ENCODE measurements at places on chromosomes 13 and 19.

DNA sequence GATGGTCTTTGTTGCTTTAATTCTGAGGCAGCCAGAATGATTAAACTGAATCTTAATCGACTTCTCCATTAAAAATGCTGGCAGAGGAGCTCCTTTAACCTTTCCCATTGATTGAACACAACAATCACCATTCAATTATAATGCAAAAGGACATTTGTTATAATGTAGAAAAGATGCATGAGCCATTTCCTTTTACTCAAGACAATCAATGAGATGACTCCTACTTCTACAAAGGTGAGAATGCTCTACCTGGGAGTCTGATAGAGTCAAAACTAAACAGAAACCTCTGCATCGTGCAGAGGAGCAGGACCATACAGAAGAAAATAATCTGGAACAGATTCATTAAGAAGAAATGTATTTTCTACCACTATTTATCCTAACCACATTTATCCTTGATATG lies 253.6 kb upstream of the DACH1 start:
- DNase-seq = no peak

GRCh38 chr13:91946498-91947070 lies 548.2 kb downstream of the GPC5 start:
- no peak for DNase-seq

DNA sequence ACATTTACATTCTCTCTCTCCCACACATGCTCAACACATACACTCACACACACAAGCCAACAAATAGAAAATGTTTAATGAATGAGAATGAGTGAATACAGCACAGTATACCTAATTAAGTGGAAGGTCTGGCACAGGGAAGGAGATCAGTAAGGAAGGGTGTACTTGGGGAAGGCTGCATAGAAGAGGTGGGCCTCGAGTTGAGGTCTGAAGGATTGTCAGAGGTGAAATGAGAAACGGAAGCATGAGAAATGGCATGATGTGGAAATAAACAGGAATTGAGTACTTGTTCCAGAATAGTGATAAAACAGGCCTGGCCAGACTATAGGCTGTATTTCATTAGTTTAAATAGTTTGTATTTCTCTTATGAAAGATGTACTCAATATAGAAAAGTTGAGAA lies 136.2 kb downstream of the FLT1 start:
- no peak for DNase-seq

DNA sequence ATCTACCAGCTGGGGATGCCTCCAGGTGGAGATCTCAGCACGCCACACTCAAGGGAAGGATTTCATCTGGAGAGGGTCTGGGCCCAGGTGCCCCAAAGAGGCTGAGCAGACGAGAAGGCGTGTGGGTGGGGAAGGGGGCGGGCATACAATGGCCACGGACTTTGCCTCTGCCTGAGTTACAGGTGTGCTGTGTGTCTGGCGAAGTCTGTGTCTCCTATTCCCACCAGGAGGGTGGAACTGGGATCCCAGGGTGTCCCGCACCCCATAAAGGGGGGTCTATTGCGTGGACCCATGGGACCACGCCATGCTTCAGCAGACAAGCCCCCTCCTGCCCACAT lies 3.6 kb downstream of the TLE2 start:
- DNase-seq = no peak

GRCh38 chr19:41249707-41250423 lies 14.3 kb upstream of the HNRNPUL1 start:
- no peak for DNase-seq

DNA sequence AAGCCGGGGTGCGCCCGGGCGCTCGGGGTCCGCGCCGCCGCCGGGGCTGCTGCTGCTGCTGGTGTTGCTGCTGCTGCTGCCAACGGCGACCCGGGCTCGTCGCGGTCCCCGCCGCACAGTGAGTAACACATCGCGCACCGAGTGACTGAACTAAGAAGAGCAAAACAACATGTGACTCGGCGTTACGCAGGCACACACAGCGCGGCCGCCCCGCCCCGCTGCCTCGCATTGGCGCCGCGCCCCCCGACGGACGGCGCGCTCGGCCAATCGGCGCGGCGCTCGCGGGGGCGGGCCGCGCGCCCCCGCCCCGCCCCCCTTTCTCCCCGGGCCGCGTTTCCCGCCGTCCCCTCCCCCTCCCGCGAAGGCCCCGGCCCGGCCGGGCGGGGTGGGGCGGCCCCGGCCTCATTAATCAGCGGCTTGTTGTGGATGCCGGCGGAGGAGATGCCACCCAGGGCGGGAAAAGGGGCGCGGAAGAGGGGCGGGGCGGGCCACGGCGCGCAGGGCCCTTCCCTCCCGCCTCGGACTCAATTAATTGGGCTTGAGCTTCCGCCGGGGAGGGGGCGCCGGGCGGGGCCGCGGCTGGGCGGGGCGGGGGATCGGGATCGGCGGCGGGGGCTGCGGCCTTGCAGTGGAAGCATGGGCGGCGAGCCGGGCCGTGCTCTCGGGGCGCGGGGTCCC lies at the start of gene IRS2:
IRS2 (minus strand) TSS at position 127 of the 678 bp plus-strand sequence. CDS start 530 bp downstream, outside the sequence.
- peak; percentile 78 for DNase-seq

GRCh38 chr13:61179741-61180140 lies 235.9 kb downstream of the PCDH20 start:
- DNase-seq = no peak

DNA sequence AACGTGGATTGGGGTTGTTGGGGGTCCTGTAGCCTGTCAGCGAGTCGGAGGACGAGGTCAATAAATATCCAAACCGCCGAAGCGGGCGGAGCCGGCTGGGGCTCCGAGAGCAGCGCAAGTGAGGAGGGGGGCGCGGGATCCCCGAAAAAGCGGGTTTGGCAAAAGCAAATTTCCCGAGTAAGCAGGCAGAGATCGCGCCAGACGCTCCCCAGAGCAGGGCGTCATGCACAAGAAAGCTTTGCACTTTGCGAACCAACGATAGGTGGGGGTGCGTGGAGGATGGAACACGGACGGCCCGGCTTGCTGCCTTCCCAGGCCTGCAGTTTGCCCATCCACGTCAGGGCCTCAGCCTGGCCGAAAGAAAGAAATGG lies 754 bp upstream of the SIX5 start:
- DNase-seq = no peak

GRCh38 chr19:10431254-10431942 lies 11.1 kb downstream of the PDE4A start:
- no peak for DNase-seq

- no peak for DNase-seq
Observed at GRCh38 chr19:18202778-18203407, 949 bp downstream of the RAB3A start.

GRCh38 chr19:1172353-1173158 lies 1.5 kb downstream of the SBNO2 start:
- DNase-seq = no peak

DNA sequence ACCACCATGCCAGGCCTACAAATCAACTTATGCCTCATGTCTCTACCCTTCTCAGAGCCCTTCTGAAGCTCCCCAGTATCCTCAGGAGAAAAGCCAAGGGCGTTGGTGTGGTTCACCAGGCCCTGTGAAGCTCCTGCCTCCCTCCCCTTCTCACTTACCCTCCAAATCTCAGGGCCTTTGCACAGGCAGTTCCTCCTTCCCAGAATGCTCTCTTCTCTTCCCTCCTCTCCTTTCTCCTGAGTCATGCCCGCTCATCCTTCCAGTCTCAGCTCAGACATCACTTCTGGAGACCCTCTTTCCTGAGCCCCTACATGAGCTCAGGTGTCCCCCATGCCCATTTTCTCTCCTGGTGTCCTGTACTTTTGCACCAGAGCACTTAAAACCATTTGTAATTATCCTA lies 20.5 kb downstream of the HIF3A start:
- DNase-seq = no peak

DNA sequence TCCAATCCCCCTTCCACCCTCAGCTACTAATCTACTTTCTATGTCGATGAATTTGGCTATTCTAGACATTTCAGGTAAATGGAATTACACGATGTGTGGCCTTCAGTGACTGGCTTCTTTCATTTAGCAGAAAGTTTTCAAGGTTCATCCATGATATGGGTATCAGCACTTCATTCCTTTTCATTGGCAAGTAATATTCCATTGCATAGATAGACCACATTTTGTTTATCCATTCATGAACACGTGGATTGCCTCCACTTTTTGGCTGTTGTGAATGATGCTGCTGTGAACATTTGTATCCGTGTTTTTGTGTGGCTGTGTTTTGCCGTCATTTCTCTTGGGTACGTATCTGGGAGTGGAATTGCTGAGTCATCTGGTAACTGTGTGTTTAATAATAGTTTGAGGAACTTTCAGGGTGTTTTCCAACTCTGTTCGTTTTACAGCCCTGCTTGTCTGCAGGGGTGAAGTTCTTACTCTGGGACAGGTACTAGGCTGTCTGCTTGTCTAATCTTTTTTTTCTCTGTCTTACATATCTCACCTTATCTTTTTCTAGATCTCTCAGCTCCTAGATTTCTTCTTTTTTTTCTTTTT lies 32.5 kb downstream of the MARK4 start:
- no peak for DNase-seq

DNA sequence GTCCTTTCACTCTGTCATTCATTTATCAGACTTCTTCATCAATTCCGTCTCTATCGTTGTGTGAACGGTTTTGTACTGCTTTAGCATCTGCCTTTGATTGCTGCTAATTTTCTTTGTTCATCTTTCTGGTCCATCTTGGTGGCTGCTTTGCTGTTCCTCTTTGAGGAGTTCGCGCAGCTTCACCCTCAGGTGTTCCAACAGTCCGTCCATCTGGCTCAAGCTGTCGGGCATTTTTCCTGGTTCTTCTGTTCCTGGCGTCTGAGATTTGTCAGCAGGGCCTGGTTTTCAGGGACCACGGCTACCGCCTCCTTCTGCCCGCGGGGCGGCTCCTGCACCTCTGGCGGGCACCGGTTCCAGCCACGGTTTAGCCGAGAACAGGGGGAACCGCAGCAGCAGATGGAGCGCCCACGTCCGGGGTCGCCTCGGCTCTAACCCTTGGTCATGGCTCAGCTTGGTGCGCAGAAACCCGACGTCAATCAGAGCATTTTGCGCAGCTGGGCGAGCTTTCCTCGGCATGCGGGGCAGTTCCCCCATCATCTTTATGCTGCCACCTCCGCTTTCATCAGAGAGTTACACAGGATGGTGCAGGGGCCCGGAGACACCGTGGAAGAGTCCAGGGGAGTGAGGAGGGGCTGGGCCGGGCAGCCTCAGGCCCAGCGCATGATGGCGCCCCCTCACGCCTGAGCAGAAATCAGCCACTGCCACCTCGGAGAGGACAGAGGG lies 89.5 kb downstream of the ZNF100 start:
- DNase-seq = no peak

GRCh38 chr13:53042877-53043276 lies 14.3 kb downstream of the OLFM4 start:
- DNase-seq = no peak

DNA sequence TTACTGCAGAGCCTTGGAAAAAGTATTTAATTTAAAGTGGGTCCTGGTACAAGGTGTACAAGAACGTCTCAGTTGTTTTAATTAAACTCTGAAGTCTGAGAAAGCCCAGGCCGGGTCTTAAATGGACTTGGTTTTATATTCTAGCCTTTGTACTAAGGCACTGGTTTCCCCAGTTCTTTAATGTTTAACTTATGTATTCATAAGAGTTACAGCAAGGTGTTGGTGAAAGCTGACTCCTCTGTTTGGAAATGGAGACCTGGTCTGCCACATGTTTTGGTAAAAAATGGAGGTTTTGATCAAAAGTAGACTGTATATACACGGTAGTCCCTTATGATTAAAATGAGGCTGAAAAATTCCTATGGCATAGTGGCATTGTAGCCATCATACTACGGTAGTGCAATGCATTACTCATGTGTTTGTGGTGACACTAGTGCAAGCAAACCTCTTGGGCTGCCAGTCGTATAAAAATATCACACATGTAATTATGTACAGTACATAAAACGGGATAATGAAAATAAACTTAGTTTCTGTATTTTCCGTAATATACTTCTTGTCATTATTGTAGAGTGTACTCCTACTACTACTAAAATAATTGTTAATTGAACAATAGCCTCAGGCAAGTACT lies 883.4 kb upstream of the SPRY2 start:
- no peak for DNase-seq

- no peak for DNase-seq
Observed at GRCh38 chr13:24606486-24607170, 73.6 kb upstream of the ATP12A start.

GRCh38 chr19:58581227-58582141 lies 8.3 kb upstream of the MZF1 start:
- DNase-seq = peak; percentile 55

GRCh38 chr13:59873856-59874255 lies 289.9 kb downstream of the DIAPH3 start:
- no peak for DNase-seq

DNA sequence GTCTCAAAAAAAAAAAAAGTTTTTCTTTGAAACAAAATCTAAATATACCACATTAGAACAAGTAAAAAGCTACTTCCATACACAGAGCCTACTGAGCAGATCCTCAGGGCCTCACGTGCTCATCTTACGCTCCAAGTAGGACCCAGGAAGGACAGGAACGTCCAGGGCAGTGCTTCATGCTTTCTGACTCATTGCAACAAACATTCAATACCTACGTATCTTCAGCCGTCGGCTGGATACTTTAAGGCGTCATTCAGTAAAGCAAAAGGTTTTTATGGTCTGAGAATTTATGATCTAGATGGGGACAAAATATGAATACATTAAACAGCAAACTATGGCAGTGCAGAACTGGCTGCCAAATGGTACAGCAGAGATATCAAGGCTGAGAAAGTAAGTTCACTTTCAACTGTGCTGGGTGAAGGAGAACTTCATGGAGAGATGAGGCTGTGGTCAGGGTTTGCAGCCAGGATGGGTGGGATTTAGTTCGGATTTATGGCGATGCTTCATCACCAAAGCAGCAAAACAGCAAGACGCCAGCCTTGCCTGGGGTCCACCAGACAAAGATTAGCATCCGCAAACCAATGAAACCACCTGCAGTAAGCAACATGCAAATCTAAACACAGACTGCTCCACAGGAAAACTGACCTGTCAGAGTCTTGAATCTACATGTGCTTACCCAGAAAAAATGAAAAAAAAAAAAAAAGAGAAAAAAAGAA lies 20.5 kb downstream of the CARS2 start:
- no peak for DNase-seq

DNA sequence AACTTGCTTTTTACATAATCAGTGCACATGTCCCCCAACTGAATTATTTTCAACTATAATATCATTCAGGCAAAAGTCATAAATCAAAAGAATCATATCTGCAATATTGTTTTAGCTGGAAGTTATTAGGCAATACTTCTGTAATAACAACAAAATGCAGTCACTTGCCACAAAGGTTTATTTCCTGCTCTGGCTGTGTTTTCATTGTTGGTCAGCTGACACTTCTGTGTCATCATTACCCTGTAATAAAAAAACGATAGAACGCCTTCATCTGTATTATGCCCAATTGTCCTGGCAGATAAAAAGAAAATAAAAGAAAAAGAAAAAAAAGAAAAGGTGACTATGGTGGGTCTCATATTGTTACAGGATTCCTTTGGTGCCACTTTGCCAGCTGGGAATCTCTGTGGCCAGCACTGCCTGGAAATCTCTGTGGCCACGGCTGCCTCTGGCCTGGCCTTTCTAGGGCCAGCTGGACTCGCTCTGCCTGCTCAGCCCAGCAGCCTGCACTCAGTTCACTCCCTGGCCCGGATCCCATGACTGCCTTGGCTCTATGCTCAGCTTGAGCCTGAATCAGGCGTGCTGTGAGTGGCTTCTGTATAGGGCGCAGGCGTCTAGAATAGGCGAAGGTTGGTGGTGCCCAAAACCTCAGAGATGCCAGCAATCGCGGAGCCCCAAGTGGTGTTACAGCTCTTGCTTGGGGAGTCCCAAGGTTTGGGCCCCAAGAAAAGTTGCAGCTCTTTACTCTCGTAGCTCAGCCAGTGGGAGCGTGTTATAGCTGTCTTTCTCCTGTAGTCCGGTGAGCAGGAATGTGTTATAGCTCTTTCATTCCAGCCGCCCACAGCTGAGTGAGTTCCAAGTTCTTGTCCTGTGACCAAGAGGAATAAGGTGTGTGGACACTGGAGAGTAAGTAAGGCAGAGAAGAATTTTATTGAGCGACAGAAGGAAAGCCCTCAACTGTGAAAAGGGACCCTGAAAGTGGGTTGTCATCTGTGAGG lies 1227.1 kb downstream of the SLITRK1 start:
- no peak for DNase-seq

Measured in fibroblast of skin of left biceps (primary cell).